ENCODE measurements at places on chromosomes 3 and 15. TPM values are rescaled to one million over a fixed set of nuclear protein-coding genes. Genes with fewer than 3 reads are reported as not detected.

Gene CSPG4
- total RNA-seq, result 76.7 TPM

Gene PLSCR2
- not detected for total RNA-seq

Gene LRRIQ4
- total RNA-seq, result 0.09 TPM

Gene RTP1
- 0.04 TPM for total RNA-seq

Gene NRG4
- 0.09 TPM for total RNA-seq

Gene UACA
- total RNA-seq, result 117 TPM

Gene AGBL1
- 18.1 TPM for total RNA-seq

Gene OIP5
- total RNA-seq, result 4.0 TPM

Gene ACTRT3
- 3.4 TPM for total RNA-seq

Gene CLDN1
- 2.1 TPM for total RNA-seq

DNA sequence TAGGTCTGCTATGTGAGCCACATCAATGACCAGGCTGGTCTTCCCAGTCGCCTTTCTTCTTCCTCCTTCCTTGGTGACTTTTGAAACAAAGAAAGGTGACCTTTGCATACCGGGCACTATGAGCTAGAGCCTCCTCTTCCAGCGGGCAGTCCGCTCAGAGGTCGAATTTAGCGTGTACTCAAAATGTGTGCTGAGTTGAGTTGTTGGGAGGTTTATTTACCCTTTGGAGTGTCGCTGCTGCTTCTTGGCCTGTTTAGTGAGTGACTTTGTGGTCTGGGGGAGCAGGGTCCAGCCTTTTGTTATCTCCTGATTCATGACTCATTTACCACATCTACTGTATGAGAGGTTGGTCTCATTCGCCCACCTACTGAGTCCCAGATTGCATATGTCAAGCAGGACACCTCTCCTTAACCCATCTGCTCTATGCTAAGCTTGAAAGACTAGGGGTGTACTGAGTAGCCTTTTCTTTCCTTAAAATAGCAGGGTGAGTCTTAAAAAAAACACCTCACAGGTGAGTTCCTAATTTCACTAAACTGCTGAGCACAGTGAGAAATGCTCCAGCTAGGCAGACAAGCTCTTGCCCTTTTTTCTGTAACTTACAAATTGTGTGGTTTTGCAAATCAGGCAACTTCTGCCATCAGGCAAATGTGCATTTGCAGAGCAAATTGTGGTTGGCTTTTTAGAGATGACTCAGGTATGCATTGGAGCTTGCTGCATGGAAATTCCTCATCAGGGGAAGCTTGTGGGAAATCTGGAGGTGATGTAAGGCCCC, 3.2 kb upstream of the SIAH2 start:
- H3K27me3 ChIP-seq, result no peaks in the 10 kb centered on the region
- H3K4me3 ChIP-seq, result no peak overlapping the region
- H3K27ac ChIP-seq, result no peak overlapping the region
- no peaks in the 10 kb centered on the region for H3K36me3 ChIP-seq

DNA sequence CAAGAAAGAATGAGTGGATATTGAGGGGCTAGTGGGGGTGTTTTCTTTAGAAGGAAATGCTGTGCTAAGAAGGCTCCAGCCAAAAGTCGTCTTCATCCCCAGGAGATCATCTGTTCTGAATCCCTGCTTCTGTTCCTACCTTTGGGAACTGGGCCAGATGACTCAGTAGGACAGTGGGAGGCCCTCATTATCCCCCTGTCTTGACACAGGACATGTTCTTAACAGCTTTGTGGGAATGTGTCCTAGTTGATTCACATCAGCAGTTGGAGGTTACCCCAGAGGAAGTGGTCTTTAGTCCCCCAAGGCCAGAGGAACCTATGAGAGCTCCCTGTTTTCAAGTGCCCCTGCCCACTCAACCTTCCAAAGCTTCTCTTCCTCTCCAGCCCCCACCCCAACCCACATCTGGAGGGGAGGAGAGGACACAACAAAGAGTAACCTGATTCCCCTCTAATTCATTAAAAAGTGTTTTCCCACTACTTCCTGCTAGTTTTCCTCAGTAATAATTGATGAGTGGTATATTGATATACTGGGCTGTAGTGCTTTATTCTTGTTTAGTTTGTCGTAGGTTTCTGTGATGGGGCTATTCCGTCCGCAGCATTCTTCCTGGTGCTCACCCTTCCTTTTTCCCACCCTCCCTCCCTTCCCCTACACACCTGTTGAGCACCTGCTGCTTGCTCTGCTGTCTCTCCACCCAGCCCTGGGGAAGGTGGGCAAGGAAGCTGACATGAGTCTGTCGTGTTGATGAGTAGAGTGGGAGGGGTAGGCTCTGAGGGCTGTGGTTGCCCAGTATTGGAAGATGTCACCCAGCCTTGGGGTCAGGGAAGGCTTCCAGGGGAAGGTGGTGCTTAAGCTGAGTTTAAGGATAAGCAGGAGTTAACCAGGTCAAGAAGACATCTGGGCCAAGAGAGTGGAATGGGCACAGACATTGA, 9.3 kb downstream of the PXYLP1 start:
- H3K27me3 ChIP-seq, result no peaks in the 10 kb centered on the region
- no peak overlapping the region for H3K4me3 ChIP-seq
- H3K36me3 ChIP-seq, result peaks cover under 1% of the 10 kb centered on the region
- no peak overlapping the region for H3K27ac ChIP-seq
- peaks cover 47% of the 10 kb centered on the region for H3K4me1 ChIP-seq
- no peak for DNase-seq

GRCh38 chr3:172312001-172312400, 136.3 kb downstream of the GHSR start:
- peaks cover 43% of the 10 kb centered on the region for H3K36me3 ChIP-seq
- no peak overlapping the region for H3K27ac ChIP-seq

GRCh38 chr3:124059580-124059979, 67.7 kb upstream of the ROPN1 start:
- no peak overlapping the region for H3K27ac ChIP-seq
- H3K4me1 ChIP-seq, result peaks cover 11% of the 10 kb centered on the region
- no peak overlapping the region for H3K4me3 ChIP-seq
- H3K27me3 ChIP-seq, result no peaks in the 10 kb centered on the region

DNA sequence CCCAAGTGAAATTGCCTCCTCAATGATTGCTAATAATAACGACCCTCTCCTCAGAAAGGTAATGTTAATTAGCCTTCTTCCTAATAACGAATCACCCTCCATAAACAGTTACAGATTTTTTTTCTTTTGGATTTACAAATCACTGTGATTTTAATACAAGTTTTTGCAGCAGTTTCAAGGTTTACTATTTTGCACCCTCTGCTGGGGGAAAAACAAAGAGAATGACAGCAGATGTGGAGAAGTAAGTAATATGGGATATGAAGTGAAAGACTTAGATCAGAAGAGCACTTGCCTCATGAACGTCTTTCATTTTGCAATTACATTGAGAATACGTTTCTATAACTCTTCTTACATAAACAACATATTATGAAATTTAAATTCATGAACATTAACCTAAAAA, 16.1 kb upstream of the CNTN3 start:
- H3K4me3 ChIP-seq, result no peak overlapping the region
- H3K36me3 ChIP-seq, result no peaks in the 10 kb centered on the region
- H3K4me1 ChIP-seq, result no peaks in the 10 kb centered on the region
- H3K27me3 ChIP-seq, result no peaks in the 10 kb centered on the region

DNA sequence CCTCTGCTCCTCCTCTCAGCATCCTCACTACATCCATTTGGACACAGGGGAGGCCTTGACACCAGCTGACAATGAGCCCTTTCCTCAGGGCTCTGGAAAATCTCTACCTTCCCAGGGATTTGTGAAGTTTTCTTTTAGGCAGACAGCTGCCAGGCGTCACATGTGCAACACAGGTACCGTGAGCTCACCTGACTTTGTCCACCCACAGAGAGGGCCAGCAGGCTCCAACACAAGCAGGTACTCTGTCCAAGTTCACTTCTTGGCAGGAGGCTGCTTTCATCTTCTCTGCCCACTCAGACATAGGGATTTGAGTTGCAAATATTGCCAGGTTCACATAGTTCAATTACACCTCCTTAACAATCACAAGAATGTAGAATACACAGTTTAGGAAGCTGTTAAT, 15.3 kb upstream of the MINAR1 start:
- H3K27me3 ChIP-seq, result peaks cover 3% of the 10 kb centered on the region
- H3K27ac ChIP-seq, result no peak overlapping the region
- H3K4me1 ChIP-seq, result peaks cover 9% of the 10 kb centered on the region
- no peak overlapping the region for H3K4me3 ChIP-seq

GRCh38 chr15:45134682-45135604, 5.1 kb downstream of the DUOX1 start:
- no peak overlapping the region for H3K27ac ChIP-seq
- no peaks in the 10 kb centered on the region for H3K4me1 ChIP-seq

- H3K4me1 ChIP-seq, result no peaks in the 10 kb centered on the region
- no peaks in the 10 kb centered on the region for H3K27me3 ChIP-seq
- no peak overlapping the region for H3K27ac ChIP-seq
- no peaks in the 10 kb centered on the region for H3K36me3 ChIP-seq
Observed at GRCh38 chr3:120568598-120568997, 27.5 kb upstream of the NDUFB4 start.

- no peaks in the 10 kb centered on the region for H3K36me3 ChIP-seq
- H3K27ac ChIP-seq, result peak overlapping the region; percentile 52
- H3K4me3 ChIP-seq, result no peak overlapping the region
- H3K4me1 ChIP-seq, result peaks cover 15% of the 10 kb centered on the region
Observed at GRCh38 chr15:63491116-63491827, 13.1 kb upstream of the USP3 start.

DNA sequence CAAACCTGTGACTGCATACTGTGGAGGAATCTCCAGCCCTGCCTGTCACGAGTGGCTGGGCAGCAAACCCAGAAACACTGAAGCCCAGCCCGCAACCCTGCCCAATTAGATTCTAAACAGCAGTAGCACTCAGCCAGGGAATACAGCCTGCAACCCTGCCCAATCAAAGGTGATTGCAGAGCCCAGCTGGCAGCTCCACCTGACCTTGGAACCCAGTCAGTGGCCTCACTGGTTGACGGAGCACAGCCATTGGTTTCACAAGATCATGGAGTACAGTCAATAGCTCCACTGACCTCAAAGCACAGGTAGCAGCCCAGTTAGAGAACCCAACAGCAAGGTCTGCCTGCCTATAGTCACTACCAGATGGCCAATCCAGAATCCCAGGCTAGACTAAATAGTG, 35.2 kb upstream of the MYLK start:
- H3K27me3 ChIP-seq, result no peaks in the 10 kb centered on the region
- peaks cover 19% of the 10 kb centered on the region for H3K36me3 ChIP-seq
- H3K4me1 ChIP-seq, result no peaks in the 10 kb centered on the region
- no peak for DNase-seq
- no peak overlapping the region for H3K4me3 ChIP-seq

DNA sequence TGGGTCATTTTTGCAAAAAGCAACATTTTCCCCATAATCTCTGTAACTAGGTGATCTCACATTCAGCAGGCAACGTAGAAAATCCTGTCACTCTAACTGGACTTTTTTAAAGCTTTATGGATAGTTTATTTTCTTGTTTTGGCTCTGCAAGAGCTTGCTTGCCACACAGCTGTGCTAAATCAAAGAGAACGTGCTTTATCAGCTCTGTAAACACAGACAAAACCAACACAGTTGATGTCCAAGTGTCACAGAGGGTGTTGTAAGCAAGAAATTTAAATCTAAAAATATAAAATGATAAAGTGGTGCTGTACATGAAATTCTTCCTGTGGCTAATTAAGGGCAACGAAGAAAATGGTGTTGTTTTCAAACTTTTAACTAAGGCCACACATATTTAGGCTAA, 97.5 kb upstream of the STAC start:
- no peaks in the 10 kb centered on the region for H3K36me3 ChIP-seq
- DNase-seq, result no peak
- H3K27ac ChIP-seq, result no peak overlapping the region
- no peaks in the 10 kb centered on the region for H3K27me3 ChIP-seq
- H3K4me1 ChIP-seq, result no peaks in the 10 kb centered on the region
- no peak overlapping the region for H3K4me3 ChIP-seq

DNA sequence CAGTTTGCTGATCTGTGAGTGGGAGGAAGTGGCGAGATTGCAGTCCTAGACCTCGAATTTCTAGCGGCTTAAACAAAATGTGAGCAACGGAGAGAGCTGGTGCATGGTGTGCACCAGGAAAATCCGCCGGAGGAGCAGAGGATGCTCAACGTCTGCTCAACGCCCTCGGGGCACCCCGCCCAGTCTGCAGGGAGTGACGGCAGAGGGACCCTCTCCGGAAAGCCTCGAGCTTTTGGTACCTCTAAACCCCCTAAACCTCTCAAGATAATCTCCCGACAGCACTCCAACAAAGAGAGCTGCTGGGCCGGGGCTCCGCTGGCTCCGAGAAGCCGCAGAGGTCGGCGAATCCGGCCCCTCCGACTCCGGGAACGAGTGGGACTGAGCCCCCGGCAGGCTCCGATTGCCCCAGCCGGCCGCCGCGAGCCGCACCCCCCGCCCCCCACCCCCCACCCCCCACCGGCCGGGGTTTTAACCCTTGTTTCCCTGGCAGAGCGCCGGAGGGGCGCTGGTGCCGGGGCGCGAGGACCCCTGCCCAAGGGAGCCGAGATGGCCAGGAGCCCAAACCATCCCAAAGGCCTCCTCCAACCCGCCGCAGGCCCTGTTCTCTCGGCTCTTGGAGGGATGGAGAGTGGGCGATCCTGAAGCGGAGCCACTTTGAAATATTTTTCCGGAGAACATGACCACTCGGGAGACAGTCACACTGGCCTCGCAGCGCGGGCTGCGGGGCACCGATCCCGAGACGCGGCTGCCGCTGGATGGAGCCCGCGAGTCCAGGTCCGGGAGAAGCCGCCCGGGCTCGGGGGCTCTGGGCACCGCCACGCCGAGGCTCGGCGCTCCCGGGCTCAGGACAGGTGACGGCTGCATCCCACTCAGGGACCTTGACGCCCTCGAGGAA, 1.5 kb downstream of the MEGF11 start:
- peak; percentile 57 for DNase-seq
- H3K27ac ChIP-seq, result no peak overlapping the region

GRCh38 chr15:66886686-66887273, 178.6 kb upstream of the SMAD3 start:
- no peak overlapping the region for H3K4me3 ChIP-seq
- no peak for DNase-seq
- no peak overlapping the region for H3K27ac ChIP-seq
- peaks cover 25% of the 10 kb centered on the region for H3K27me3 ChIP-seq

DNA sequence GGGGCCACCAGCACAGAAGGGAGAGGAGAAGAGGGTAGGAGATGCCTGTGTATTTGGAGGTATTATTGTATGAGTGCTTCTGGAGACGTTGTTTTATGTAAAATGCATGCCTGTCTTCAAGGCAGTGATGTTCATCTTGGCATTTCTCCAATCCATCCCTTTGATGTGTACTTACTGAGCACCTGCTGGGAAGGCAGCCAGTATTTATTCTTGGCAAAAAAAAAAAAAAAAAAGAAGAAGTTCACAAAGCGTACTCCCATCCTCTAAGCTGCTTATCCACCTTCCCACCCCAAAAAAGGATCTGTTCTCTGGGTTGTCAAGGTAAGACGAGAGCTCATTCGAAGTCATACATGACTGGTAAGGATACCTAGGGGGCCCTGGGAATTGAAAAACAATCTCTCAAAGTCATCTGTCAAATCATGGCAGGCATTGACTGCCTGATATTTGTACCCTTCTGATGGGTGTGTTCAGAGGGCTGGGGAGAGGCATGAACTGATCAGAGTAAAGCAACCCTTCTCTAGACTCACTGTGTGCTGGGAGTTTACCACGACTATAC, 30.0 kb upstream of the SLC6A1 start:
- H3K27me3 ChIP-seq, result peaks cover 20% of the 10 kb centered on the region
- peak; percentile 32 for DNase-seq
- H3K27ac ChIP-seq, result no peak overlapping the region
- H3K36me3 ChIP-seq, result no peaks in the 10 kb centered on the region
